Dermis blood vessel endothelial cell (primary cell): ENCODE measurements at places on chromosomes 5 and 9.

GRCh38 chr5:115455301-115455707, 89.3 kb downstream of the FEM1C start:
- peak; percentile 90 for DNase-seq

DNA sequence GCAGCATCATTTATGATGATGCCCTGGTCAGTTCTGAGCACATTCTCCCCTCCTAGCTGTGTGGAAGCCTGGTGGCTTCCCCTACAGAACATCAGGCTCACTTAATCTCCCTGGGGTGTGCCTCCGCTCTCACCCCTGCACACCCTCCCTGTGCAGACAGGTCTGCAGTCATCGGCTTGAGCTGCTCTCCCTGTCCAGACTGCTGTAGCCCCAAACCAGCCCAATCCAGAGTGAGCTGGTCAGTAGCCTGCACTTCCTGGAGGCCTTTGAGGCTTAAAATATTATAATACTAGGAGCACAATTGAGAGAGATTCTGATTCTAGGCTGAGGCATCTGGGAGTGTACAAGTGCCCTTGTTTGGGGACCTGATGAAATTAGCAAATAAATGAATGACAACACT, 60.2 kb downstream of the PPARGC1B start:
- no peak for DNase-seq

DNA sequence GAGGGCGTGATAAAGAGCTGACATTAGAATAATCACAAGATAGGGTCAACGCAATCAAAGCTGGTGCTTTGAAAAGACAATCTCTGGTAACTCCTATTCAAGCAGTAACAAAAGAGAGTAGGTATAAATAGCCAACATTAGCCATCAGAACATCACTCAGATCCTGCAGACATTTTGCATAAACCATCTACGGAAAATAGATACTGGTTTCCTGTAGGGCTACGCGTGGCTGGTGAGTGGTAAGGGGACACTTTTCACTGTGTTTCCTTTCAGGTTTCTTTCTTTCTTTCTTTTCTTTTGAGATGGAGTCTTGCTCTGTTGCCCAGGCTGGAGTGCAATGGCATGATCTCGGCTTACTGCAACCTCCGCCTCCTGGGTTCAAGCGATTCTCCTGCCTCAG, 22.3 kb downstream of the TTF1 start:
- DNase-seq = no peak

GRCh38 chr9:72506615-72507014, 14.8 kb upstream of the TMC1 start:
- DNase-seq = no peak

DNA sequence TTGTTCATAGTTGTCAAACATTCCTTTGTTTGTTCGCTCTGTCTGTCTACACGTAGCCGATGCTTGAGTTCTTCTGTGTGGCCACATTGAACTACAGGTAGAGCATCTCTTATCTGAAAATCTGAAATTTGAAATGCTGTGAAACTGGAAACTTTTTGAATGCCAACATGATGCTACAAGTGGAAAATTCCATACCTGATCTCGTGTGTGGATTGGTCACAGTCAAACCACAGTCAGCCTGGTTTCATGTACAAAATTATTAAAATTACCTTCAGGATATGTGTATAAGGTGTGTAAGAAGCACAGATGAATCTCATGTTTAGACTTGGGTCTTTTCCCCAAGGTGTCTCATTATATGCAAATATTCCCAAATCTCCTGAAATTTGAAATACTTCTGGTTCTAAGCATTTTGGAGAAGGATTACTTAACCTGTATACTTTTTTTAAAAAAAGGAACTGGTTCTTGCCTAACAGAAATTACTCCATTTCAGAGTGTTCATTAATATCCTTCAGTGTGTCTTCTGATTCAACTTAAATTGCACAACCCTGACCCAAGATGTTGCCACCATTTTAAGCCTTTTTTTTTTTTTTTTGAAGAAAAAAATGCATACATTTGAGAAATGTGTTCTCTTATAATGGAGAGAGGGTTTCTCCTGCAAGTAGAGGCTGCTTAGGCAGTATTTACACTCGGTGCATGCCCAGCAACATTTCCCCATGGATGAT, 254.3 kb downstream of the MAST4 start:
- DNase-seq = no peak

- no peak for DNase-seq
These were observed 19.5 kb upstream of the RANBP6 start for GRCh38 chr9:6034954-6035353.

- no peak for DNase-seq
These were observed 136.4 kb upstream of the TAS2R1 start for GRCh38 chr5:9766581-9766980.

- DNase-seq = no peak
These were observed 124.1 kb upstream of the RETREG1 start for GRCh38 chr5:16740811-16741392.

DNA sequence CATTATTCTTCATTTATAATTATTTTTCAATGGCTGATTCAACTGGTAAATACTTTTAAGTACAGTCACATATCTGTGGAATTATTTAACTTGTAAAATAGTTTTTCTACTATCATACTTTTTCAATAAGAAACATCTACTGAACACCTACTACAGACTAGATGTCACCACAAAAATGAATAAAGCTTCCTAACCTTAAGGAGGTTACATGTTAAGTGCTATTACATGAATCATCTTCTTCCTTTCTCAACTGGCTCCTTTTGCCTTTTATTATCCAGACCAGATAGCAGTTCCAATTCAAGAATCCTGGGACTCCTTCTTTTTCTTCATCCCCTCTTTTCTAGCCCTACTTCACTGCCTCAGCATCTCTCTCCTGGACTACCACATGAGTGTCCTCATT, 4.7 kb downstream of the PGGT1B start:
- no peak for DNase-seq

GRCh38 chr9:70049236-70049635, 5.6 kb downstream of the MAMDC2 start:
- no peak for DNase-seq

DNA sequence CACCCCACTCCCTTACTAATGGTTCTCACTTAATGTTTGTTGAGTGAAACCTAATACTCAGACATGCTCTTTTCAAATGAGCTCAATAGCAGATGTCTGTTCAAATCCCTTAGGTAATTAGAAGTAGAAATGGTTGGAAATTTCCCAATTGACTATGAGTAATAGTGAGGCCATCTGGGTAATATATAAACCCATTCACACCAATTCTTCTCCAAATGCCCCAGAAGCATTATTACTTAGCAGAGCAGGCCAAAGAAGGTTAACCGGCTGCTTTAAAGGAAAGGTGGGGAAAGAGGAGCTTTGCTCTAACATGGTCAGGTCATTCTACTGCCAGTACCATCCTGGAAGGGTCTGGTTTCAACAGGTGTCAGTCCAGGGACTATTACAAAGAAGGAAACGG, 119.5 kb upstream of the MTAP start:
- peak; percentile 41 for DNase-seq

- no peak for DNase-seq
These were observed 481.8 kb upstream of the ARRDC3 start for GRCh38 chr5:91864962-91865361.

GRCh38 chr5:57681942-57682341, 199.3 kb upstream of the ACTBL2 start:
- DNase-seq = no peak

DNA sequence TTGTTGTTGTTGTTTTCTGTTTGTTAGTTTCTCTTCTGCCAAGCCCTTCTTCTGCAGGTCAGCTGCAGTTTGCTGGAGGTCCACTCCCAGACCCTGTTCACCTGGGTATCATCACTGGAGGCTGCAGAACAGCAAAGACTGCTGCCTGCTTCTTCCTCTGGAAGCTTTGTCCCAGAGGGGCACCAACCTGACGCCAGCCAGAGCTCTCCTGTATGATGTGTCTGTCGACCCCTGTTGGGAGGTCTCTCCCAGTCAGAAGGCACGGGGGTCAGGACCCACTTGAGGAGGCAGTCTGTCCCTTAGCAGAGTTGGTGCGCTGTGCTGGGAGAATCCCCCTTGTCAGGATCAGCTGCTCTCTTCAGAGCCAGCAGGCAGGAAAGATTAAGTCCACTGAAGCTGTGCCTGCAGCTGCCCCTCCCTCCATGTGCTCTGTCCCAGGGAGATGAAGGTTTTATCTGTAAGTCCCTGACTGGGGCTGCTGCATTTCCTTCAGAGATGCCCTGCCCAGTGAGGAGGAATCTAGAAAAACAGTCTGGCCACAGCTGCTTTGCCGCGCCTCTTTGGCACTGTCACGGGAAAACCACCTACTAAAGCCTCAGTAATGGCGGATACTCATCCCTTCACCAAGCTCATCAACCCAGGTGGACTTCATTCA, 299.2 kb downstream of the EDIL3 start:
- DNase-seq = no peak

- no peak for DNase-seq
These were observed 80.3 kb downstream of the PSD2 start for GRCh38 chr5:139875957-139876356.

DNA sequence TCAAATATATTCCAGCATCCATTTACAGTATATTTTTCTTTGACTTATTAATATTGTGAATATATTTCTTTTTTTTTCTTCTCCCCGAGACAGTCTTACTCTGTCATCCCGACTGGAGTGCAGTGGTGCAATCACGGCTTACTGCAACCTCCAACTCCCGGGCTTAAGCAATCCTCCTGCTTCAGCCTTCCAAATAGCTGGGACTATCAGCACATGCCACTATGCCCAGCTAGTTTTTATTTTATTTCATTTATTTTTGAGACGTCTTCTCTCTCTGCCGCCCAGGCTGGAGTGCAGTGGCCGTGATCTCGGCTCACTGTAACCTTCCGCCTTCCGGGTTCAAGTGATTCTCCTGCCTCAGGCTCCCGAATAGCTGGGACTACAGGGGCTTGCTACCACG, 7.4 kb upstream of the GLIPR2 start:
- no peak for DNase-seq

GRCh38 chr5:160174780-160175437, 54.4 kb upstream of the FABP6 start:
- DNase-seq = no peak

DNA sequence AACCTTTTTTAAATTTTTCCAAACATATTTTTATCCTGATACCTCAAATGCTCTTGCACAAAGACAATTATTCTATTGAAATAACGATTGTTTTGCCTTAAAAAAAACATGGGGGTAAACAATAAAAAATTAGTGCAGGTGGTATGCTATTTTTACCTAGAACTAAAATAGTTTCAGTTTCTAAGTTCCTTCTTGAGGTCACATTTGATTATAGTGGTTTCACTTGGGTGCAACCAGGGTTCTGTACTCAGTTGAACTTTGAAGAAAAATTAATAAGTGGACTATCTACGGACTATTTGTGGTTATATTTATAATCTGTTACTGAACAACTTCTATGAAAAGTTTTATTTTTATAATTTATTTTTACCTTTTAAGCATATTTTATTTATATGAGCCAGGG, 387.1 kb upstream of the IZUMO3 start:
- no peak for DNase-seq

- peak; percentile 2 for DNase-seq
These were observed 108.5 kb downstream of the NNT start for GRCh38 chr5:43711496-43711895.

GRCh38 chr5:172971482-172971881, 12.1 kb upstream of the ATP6V0E1 start:
- no peak for DNase-seq

- DNase-seq = no peak
These were observed 49.9 kb upstream of the OTULINL start for GRCh38 chr5:14531668-14532067.

DNA sequence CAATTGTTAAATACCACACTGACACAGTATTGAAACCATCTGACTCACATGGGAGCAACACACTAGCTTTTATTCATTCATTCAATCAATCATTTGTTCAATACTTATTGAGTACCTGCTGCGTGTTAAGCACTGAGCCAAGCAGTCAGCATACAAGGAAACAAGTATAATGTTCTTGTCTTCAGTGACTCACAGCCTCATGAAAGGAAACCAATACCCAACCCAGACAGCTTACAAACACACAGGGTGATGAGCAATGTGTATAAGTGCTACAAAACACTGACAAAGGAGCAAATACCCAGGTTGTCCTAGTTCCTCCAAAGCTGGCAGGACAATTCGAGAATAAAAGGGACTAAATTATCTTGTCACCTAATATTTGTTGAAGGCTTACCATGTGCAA, 67.6 kb upstream of the RASEF start:
- DNase-seq = no peak

- no peak for DNase-seq
These were observed 267.7 kb downstream of the GADD45G start for GRCh38 chr9:89872426-89872912.

GRCh38 chr9:127389381-127390247, 7.4 kb upstream of the SLC2A8 start:
- no peak for DNase-seq

DNA sequence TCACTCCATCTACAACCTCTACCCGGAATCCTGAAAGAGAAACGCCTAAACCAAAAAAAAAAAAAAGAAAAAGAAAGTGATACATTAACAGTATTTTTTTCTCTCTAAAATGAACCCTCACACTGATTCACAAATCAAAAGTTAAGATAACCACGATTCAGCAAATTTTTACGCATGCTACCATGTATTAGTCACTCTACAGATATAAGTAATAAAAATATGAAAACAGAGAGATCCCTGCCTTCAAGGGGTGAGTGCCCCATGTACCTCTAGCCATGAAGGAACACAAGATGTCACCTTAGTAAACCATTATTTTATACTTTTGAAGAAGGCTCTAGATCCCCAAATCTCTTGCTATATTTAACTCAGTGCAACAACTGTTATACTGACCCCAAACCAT, 33.4 kb downstream of the CEMIP2 start:
- no peak for DNase-seq

DNA sequence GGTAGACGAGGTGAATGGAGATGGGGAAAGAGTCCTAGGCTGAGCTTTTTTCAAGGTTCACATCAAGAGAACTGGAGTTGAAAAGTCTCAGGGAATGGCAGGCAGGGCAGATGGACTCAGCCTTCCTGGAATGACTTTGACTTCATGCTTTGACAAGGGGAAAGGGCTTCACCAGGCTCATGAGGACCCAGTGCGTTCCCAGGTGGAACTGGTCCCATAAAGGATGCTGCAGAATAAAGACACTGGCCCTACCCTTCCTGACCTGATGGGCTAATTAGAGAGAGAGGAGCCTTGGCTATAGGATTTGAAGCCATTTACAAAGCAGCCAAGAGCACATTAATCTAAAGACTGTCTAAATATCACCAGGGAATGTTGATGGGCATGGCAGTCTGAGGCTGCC, 63.8 kb downstream of the IL31RA start:
- DNase-seq = no peak
